CD14-positive monocyte (primary cell): ENCODE measurements at places on chromosomes 1 and 21. TPM values are rescaled to one million over a fixed set of nuclear protein-coding genes. Genes with fewer than 3 reads are reported as not detected.

DNA sequence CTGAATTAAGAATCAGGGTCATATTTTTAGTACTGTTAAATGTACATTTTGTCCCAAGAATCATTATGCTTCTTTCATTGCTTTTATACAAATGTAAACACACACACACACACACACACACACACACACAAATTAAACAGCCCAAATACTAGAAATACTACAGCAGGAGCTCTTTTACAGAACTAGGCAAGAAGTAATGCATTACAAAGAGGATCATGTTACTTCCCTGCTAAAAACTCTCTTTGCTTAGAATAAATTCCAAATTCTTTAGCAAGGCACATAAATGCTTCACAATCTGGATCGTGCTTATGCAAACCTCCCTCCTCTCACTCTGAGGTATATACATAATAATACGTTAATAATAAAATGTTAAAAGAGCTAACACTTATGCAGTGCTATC is 720.4 kb upstream of the ADGRL4 start:
- no peak for DNase-seq

DNA sequence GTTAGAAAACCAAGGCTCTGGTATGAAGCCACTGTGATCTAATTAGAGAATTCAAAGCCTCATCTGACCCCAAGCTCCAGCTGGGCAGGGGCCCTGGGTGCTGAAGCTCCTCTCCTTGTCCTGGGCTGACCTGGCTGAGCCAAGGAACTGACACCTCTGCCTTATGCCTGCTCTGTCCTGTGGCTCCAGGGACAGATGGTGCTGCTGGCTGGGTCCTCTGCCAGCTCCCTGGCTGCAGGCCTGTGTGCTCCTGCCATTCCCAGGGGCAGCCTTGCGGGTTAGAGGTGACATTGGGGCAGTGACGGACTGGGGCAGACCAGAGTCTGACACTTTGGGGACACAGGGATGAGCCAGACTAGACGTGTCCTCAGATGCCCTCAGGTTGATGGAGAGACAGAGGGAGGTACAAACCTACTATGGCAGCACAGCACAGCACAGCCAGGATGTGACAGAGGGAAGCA is 11.8 kb downstream of the ACOT11 start:
- DNase-seq, result no peak

GRCh38 chr1:81554534-81554933 is 246.2 kb upstream of the ADGRL2 start:
- DNase-seq, result no peak

- no peak for DNase-seq
These were observed 4.3 kb downstream of the PIK3CD start for GRCh38 chr1:9655836-9656235.

DNA sequence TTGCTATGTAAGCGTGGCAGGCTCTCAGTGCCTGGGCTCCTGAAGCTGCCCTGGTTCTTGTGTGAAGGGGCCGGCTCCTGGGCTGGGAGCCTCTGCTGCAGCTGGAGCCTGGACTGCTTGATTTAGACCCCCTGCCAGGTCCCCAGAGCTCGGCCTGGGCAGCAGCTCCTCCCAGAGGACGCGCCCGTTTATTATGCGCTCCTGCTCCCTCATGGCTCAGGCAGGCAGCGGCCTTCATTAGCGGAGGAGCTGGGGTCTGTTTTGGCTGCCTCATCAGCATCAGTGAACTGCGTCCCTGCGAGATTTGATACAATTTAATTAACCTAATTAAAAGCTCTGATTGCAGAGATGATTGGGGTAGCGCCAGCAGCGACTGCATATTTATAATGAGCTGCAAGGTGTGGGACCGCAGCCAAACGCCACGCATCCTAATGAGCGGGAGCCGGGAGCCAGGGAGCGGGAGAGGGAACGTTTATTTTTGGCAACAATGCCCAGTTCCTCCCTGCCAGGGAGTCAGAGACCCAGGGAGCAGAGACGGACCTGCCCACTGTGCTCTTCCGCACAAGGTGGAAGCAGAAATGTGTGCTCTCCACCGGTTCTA is 16.6 kb downstream of the UTP11 start:
- DNase-seq, result no peak

DNA sequence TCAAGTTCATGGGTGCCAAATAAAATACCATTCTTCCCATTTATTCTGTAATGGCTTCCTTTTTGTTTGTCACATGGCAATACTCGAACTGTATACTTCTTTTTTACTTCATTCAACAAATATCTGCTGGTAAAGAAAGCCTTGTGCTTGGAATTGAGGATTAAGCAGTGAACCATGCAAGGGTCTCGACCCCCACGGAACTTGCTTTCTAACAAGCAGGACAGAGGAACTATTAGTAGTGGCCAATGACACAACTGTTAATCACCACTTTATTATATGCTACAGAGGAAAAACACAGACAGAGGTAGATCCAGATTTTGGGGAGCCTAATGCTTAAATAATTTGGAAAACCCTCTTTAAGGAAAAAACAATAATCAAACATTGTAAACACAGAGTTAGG is 542.2 kb downstream of the DPYD start:
- DNase-seq, result no peak

GRCh38 chr1:231161667-231162296 is at the start of gene TRIM67:
TSS of gene TRIM67 (plus strand) at chr1:231162058. CDS start at chr1:231162970, 912 bp downstream.
- DNase-seq, result no peak

The CFHR5 gene
- polyA plus RNA-seq, result not detected

The HMCN1 gene
- not detected for polyA plus RNA-seq

The PCNX2 gene
- 0.29 TPM for polyA plus RNA-seq

The RGS13 gene
- polyA plus RNA-seq, result not detected

The PTAFR gene
- 331 TPM for polyA plus RNA-seq

The RGS18 gene
- 14.5 and 49.0 TPM in 2 replicates for polyA plus RNA-seq

The KRTAP13-2 gene
- polyA plus RNA-seq, result not detected

The S100A7 gene
- polyA plus RNA-seq, result not detected
